ENCODE measurements at places on chromosomes 2 and 18.

DNA sequence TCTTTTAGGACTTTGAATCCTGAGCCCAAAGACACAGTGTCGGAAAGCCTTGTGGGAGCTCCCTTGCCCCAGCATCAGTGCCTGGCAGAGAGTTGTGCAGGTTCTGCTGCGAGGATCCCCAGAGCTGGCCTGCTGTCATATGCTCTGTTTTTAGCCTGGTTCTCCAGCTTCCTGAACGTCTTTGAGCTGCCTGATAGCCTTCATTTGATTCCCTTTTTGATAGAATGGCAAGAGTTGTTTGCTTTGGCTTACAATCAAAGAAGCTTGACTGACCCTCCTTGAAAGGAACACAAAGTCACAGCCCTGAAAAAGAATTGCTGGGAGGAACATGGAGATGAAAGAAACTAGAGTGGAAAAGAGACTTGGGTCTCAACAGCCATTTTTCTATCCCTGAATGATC, 95.4 kb downstream of the C1QL2 start:
- DNase-seq, result no peak

DNA sequence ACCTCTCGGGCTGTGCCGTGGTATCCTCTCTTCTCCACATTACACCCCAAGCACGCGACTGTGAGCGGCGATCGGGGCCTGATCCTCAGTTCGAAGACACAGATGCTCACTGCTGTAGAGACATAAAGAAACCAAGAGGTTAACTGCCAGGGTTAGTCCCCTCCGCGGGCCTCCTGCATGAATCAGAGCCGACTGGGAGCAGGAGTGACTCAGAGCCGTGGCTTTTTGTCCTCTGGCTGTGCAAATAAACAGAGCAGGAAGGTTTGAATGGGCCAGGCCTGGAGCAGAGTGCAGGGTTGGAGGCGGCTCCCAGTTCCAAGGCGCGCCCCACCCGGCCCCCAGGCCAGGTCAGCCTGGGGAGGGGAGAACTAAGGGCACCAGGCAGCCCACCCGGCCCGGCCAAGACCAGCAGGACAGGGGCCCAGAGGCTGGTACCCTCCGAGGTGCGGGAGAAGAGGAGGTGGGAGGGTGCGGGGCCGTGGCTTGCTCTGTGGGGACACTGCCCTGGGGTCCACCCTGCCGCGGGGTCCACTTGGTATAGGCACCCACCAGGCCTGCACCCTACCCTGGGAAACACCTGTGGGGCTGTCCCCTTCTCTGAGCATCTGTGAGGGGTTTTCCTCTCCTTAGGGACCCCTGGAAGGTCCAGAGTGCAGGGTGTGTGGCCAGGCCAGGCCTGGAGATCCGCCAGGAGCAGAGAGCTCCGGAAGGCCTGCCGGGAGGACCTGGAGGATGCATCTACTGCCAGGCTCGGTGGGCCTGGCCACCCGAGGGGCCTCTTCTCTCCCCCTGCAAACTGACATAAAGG, 16.5 kb downstream of the TWIST2 start:
- DNase-seq, result no peak

- DNase-seq, result no peak
Observed at GRCh38 chr2:75846683-75847190, 136.0 kb upstream of the GCFC2 start.

GRCh38 chr2:54597153-54597848, 126.2 kb upstream of the EML6 start:
- DNase-seq, result no peak

GRCh38 chr2:69163109-69163508, 150.1 kb downstream of the ANTXR1 start:
- DNase-seq, result no peak

- no peak for DNase-seq
Observed at GRCh38 chr2:102083393-102083703, 59.2 kb upstream of the IL1R1 start.

- DNase-seq, result no peak
Observed at GRCh38 chr2:203077451-203077850, 62.8 kb downstream of the NBEAL1 start.

GRCh38 chr2:53751728-53752127, 15.9 kb upstream of the CHAC2 start:
- no peak for DNase-seq

DNA sequence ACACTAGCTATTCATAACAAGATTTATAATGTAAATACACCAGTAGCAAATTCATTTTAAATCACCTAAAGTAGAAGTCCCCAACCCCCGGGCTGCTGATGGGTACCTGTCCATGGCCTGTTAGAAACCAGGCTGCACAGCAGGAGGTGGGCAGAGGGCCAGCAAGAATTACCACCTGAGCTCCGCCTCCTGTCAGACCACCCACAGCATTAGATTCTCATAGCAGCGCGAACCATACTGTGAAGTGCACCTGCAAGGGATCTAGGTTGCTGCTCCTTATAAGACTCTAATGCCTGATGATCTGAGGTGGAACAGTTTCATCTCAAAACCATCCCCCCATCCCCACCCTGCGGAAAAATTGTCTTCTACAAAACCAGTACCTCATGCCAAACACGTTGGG, 71.3 kb downstream of the KANSL1L start:
- no peak for DNase-seq

- DNase-seq, result no peak
Observed at GRCh38 chr18:29378651-29379136, 1201.8 kb upstream of the CDH2 start.

- DNase-seq, result no peak
Observed at GRCh38 chr2:231181860-231182512, 16.4 kb upstream of the ARMC9 start.

- no peak for DNase-seq
Observed at GRCh38 chr18:69599377-69599776, 198.7 kb downstream of the DOK6 start.

DNA sequence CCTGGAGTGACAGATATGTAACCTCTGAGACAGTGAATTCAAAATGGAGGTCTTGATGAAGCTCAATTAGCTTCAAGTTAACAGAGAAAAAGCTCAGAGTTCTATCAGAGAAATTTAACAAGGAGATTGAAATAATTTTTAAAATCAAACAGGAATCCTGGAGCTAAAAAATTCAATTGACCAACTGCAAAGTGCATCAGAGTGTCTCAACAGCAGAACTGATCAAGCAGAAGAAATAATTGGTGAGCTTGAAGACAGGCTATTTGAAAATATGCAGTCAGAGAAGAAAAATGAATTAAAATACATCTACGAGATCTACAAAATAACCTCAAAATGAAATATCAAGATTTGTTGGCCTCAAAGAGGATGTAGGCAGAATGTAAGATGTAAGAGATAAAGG, 30.4 kb upstream of the BMP10 start:
- no peak for DNase-seq

GRCh38 chr2:177211169-177211568, 1.4 kb upstream of the HNRNPA3 start:
- DNase-seq, result no peak

DNA sequence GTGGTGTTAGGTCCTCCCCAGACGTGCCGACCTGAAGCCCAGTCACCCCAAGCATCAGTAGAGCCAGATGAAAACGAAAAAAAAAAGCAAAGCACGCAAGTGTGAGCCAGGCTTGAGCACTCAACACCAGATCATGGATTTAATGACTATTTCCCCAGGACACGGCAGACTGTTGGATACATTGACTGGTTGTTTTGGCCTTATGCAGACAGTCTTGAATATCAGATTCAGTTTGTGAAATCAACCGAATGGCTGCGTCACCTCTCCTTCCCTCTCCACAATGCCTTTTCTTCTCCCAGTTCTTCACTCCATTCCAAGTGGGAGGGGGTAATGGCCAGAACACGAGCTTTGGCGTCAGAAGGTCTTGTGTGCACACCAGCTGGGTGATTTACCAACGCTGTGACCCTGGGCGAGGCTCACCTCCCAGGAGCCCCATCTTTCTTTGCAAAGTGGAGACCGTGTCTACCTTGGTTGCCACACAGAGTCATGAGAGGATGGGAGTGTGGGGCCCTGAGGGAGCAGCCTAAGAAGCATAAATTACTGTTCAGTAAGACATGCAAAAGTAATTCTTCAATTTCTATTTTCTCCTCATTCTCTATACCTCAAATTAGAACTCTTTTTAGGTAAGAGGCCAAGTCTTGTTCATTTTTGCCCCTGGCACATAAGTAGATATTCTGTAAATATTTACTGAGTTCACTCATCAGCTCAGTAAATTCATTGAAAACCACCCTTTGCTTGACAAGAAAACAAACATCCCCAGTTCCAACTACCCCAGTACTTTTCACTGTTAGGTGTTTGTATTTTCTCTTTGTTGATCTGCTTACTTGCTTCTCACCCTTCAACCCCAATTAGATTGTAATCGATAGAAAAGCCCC, 181.1 kb upstream of the COPS8 start:
- no peak for DNase-seq

DNA sequence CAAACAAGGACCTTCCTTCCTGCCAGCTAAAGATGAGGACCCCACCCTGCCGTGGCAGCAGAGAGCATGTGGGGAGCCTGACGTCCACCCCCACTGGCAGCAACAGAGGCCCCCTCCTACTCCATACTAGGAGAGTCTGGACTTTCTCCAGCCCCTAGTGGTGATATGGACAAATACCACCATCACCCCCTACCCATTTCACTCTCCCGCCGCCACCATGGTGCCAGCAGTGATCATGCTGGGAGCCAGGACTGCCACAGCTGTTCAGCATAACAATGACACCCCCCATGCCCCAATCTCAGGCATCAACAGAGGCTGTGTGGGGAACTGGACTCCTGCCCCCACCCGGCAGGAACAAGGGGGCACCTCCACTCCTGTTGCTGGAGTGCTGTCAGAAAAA, 42.7 kb upstream of the ATP9B start:
- DNase-seq, result no peak

GRCh38 chr2:215728504-215729065, 284.8 kb downstream of the MREG start:
- DNase-seq, result no peak

DNA sequence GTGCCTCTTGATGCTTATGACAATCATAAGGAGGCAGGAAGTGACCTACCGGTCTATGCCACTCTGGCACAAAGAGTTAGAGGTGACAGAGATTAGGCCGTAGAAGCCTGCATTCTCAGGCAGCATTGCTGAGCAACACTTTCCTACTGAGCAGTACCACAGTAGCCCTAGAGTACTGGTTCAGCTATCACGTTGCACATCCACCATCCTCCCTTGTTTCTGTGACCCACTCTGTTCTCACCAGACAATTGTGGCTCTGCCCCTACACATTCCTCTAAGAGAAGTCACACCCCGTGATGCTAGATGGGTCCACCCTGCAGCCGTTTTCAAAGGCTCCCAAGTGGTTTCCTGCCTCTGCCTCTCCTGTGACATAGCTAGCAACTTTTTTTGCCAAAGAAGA, 22.6 kb upstream of the SUCLG1 start:
- no peak for DNase-seq

DNA sequence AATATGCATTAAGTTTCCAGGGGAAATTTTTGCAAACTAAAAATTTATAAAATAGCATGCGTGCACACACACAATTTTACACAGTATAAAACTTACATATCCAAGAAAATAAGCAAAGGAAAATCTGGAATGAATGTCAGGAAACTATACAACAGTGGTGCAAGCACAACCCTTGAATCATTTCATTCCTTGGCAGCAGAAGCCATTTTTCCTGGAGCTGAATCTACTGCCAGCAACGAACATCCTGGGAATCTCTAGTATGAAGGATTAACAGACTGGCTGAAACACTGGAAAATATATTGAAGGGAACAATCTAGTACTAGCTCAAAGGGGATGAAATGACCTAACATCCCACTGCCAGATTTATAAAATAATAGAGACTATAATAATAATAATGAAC, 235.3 kb downstream of the DYM start:
- no peak for DNase-seq

DNA sequence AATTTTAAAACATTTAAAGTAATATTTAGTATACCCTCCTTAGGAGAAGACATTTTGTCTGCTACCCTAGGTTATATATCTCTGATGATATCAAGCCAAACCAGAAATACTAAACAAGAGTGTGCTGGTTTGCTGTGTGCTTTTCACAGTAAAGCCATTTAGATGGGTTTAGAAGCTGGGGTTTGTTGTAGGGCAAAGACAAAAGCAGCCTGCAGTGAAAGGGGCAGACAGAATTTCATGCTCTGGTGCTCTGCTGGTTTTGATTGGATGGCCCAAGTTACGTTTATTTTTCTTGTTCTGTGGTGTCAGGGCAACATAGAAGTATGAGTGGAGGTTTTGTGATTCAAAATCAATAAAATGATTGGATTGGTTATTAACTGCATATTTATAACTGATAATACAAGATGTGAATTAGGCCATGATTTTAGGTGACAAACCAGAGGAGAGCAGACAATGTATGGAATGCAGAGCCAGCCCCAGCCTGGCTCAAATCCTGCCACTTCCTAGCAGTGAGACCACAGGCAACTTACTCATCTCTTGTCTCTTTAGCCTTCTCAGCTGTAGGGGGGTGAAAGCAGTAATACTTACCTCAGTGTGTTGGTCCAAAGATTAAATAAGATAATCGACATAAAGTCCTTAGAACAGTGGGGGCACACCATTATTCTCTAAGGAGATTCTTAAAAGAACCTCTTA, 30.9 kb upstream of the IER3IP1 start:
- no peak for DNase-seq

DNA sequence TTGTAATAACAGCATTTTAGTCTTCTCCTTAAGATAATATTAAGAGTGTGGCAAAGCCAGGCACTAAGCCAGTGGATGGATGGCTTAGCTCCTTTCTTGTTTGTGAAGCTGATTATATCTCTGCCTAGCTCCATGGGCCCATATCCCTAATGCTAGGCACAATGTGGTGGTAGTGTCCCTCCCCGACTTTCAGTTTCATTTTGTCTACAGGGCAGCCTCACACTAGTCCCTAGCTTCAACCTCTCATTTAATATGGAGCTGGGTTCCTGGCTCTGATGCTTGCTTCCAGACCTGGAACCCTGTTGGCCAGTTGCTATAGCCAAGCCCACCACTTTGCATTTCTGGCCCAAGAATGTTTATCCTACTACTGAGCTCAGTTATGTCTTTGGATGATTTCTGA, 437.0 kb upstream of the MEIS1 start:
- DNase-seq, result no peak

DNA sequence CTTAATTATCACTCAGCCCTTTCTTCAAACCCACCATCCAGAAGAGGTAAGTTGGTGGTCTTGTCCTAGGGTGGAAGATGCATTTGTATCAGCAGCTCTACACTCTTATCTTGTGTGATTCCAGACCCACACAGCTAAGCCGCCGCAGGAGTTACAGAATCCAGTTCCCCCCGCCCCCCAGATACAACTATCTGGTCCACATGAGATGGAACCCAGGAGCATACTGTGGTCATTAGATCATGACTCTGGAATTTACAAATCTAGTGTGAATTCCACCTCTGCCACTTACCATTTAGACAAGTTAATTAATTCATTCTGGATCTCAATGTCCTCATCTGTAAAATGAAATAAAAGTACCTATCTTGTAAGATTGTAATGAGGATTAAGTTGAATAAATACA, 486.4 kb downstream of the BCL11A start:
- DNase-seq, result no peak

GRCh38 chr2:139694327-139694726, 914.1 kb upstream of the NXPH2 start:
- DNase-seq, result no peak

DNA sequence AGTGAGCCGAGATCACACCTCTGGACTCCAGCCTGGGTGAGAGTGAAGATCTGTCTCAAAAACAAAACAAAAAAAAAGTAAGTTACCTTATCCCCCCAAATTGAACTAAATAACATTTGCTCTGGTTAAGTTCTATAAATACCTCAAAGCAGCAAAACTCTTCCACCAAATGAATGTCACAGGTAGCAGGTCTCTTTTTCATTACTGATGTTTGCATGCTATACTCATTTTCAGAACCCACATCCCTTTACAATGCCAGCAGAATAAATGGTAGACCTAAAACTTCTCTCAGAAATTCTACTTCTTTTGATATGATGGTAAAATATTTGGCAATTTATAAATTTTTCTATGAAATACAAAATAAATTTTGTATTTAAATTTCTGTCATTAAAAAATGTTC, 22.3 kb downstream of the INO80D start:
- DNase-seq, result no peak
